Activated CD4-positive, alpha-beta T cell treated with anti-CD3 and anti-CD28 coated beads for 36 hours (primary cell): ENCODE measurements at places on chromosomes 16 and 17. TPM values are rescaled to one million over a fixed set of nuclear protein-coding genes. Genes with fewer than 3 reads are reported as not detected.

Gene TBC1D3D
- 6.4 TPM for total RNA-seq

Gene CMTM2
- not detected for total RNA-seq

Gene ZNF821
- 7.7 TPM for total RNA-seq

Gene PDE6G
- 1.4 TPM for total RNA-seq

Gene TMEM100
- total RNA-seq: not detected

Gene KCNJ18
- not detected for total RNA-seq

Gene BCO1
- not detected for total RNA-seq

Gene ACSM3
- 21.8 TPM for total RNA-seq

Gene TBC1D28
- not detected for total RNA-seq

- DNase-seq: no peak
- H3K27ac ChIP-seq: no peak overlapping the region
- no peak overlapping the region for H3K4me3 ChIP-seq
- H3K27me3 ChIP-seq: no peaks in the 10 kb centered on the region
Observed at GRCh38 chr16:12391956-12392355, 411.7 kb downstream of the CPPED1 start.

DNA sequence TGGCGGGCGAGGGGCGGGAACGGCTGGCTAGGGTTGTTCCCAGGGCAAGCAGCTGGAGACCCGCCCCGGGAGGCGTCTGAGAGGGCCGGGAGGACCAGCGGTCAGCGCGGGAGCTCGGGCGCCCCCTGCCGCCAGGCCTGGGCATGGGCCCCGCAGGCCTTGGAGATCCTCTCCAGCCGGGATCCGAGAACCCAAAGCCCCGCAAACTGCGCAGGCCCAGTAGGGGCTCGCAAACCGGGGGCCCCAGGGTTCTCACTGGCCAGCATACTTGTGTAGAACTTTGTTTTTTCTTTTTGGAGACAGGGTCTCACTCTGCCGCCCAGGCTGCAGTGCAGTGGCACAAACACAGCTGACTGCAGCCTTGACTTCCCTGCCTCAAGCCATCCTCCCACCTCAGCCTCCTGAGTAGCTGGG, 20.8 kb upstream of the ZNF423 start:
- no peaks in the 10 kb centered on the region for H3K36me3 ChIP-seq
- DNase-seq: peak; percentile 74
- H3K27me3 ChIP-seq: peaks cover 29% of the 10 kb centered on the region

DNA sequence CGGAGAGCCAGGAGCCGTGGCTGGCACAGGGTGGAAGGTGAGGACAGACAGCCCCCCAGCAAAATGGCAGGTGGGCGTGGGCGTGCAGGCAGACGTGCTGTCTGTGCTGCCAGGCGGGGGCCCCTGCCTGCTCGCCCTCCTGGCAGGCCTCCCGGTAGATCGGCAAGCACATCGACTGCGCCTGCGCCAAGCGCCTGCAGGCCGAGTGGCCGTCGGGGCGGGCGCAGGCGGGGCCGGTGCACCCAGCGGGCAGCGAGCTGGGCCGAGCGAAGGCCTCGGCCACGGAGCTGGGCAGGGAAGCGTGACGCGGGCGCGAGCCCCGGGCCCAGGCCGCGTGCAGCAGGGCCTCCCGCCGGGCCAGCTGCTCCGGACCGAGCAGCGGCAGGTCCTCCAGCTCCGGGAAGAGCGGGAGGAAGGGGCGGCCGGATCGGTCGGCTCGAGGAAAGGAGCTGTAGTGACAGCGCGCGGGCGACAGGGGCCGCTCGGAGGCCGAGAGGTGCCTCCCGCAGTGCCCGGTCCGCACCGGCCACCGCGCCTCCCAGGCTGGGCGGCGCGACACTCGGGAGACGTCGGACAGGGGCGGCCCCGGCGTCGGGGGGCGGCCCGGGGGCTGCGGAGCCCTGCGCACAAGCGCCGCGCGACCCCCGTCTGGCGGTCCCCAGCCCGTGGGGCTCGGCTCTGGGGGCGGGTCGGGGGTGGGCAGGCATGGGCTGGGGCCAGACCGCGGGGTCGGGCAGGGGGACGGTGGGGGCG, 16.9 kb downstream of the GRIN2C start:
- no peak overlapping the region for H3K27ac ChIP-seq
- H3K27me3 ChIP-seq: peaks cover 11% of the 10 kb centered on the region
- no peaks in the 10 kb centered on the region for H3K36me3 ChIP-seq

DNA sequence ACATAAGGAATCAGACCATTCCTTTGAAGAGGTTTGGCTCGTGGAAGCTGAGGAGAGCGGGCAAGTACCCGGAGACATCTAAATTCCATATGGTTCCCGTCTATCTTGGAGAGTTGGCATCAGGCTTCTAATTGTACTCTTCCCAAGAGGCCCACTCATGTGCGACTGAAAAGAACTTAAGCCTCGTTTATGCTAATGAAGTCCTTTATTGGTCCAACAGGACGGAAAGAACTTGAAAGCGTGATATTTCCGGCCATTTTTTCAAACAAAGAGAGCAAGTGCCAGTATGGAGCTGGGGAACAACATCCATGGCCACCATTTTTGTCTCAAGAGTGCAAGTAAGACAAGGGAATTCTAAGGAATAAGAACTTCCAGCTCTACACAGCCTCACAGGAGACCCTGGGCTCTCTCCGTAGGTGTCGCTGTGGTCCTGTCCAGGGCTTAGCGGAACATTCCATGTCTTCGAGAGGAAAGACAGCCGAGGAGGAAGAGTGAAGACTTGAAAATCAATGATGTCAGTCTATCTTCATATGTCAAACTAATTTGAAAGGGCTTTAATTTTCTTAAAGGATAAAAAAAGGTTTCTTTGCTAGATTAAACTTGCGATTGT, 566.0 kb upstream of the PSMD7 start:
- H3K4me3 ChIP-seq: no peak overlapping the region
- H3K27ac ChIP-seq: no peak overlapping the region
- H3K27me3 ChIP-seq: peaks cover 8% of the 10 kb centered on the region
- H3K4me1 ChIP-seq: peaks cover 4% of the 10 kb centered on the region

GRCh38 chr17:31321966-31322365, 544 bp upstream of the EVI2A start:
- peaks cover 27% of the 10 kb centered on the region for H3K4me1 ChIP-seq

DNA sequence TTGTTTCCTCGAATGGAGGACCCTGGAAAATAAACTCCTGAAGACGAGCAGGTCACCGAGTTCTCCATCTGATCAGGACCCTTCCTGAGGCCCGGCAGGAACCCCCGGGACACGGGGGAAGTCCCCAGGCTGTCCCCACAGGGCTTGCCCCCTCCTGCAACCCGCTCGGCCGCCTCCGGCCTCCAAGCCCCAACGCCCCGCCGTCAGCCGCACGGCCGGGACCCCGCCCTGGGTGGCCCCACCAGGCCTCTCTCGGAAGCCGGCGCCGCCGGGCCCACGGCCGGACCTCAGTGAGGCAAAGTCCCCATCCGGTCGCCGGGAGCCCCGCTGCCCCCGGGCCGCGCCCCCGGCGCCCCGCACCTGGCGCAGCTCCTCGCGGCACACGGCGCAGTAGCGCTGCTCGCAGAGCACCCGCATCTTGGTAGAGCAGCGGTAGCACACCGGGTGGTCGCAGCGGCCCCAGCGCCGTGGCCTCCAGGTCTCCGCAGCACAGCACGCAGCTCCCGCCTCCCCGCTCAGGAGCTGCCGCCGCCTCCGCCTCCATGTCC, 383 bp downstream of the ZNF598 start:
- DNase-seq: no peak
- H3K27me3 ChIP-seq: no peaks in the 10 kb centered on the region
- peak overlapping the region; percentile 82 for H3K4me3 ChIP-seq
- peak overlapping the region; percentile 89 for H3K27ac ChIP-seq
- peaks cover 28% of the 10 kb centered on the region for H3K36me3 ChIP-seq
- peaks cover 41% of the 10 kb centered on the region for H3K4me1 ChIP-seq

- H3K27ac ChIP-seq: no peak overlapping the region
- peaks cover 16% of the 10 kb centered on the region for H3K4me1 ChIP-seq
- no peaks in the 10 kb centered on the region for H3K27me3 ChIP-seq
- no peaks in the 10 kb centered on the region for H3K36me3 ChIP-seq
- no peak overlapping the region for H3K4me3 ChIP-seq
- no peak for DNase-seq
Observed at GRCh38 chr16:85731179-85731578, 19.7 kb downstream of the C16orf74 start.

- DNase-seq: no peak
- no peaks in the 10 kb centered on the region for H3K4me1 ChIP-seq
- H3K4me3 ChIP-seq: no peak overlapping the region
- no peaks in the 10 kb centered on the region for H3K36me3 ChIP-seq
- peaks cover 18% of the 10 kb centered on the region for H3K27me3 ChIP-seq
Observed at GRCh38 chr17:72223866-72224291, 103.1 kb downstream of the SOX9 start.

- no peak overlapping the region for H3K4me3 ChIP-seq
- no peaks in the 10 kb centered on the region for H3K36me3 ChIP-seq
- H3K27me3 ChIP-seq: peaks cover 2% of the 10 kb centered on the region
- H3K4me1 ChIP-seq: peaks cover 13% of the 10 kb centered on the region
- H3K27ac ChIP-seq: no peak overlapping the region
- DNase-seq: no peak
Observed at GRCh38 chr17:74607221-74607620, 15.1 kb upstream of the CD300LD start.

DNA sequence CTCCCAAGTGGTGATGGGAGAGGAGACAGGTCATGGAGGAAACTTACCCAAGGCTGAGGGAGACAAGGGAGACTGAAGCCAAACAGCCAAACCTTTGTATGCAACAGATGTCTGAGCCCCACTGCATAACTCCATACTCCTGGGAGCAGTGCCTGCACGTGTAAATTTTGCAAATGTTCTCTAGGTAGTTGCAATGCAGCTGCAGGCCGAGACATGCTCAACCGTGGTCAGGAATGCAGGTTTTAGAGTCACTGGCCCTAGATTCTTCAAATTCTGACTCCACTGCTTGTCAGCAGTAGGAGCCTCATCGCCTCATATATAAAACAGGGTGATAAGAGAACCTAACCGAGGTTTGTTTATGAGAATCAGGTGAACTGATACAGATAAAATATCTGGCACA, 11.5 kb downstream of the DYNLRB2 start:
- no peak overlapping the region for H3K4me3 ChIP-seq
- H3K36me3 ChIP-seq: no peaks in the 10 kb centered on the region
- H3K27ac ChIP-seq: no peak overlapping the region
- peaks cover 5% of the 10 kb centered on the region for H3K4me1 ChIP-seq
